Posterior vena cava (tissue), 2 donors: ENCODE measurements at places on chromosomes 2 and 18. TPM values are rescaled to one million over a fixed set of nuclear protein-coding genes. Genes with fewer than 3 reads are reported as not detected.
A peak's percentile ranks its signal among the peaks of the same experiment; 100 is the strongest.

KCTD1 gene
- 9.2 TPM for total RNA-seq

TMEM247 gene
- not detected for total RNA-seq

IL1B gene
- total RNA-seq, result 1.0 TPM

PJVK gene
- 2.7 TPM for total RNA-seq

DDX1 gene
- 81.3 TPM for total RNA-seq

ADGRF3 gene
- not detected for total RNA-seq

EN1 gene
- total RNA-seq, result 4.0 TPM

DOCK10 gene
- total RNA-seq, result 18.9 TPM

FKBP7 gene
- 30.4 TPM for total RNA-seq

- DNase-seq, result no peak
Measured at GRCh38 chr2:105840933-105841332, 96.2 kb downstream of the NCK2 start.

DNA sequence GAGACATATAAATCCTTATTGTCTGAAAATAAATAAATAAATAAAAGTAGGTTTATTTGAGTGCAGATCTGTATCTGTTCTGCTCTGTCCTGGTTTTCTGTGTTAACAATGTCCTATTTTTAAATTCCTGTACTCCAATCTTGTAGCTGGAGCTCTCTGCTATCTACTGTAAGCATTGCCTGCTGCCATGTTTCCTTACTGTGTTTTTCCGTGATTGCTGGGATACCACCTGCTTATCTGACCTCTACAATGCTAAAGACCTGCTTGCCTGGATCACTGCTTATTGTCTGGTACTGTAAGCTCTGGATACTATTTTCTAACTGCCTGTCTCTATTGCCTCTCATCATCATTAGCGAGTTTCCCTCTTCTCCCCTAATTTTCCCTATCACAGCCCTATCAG, 11.6 kb downstream of the PTPN4 start:
- no peak for DNase-seq

DNA sequence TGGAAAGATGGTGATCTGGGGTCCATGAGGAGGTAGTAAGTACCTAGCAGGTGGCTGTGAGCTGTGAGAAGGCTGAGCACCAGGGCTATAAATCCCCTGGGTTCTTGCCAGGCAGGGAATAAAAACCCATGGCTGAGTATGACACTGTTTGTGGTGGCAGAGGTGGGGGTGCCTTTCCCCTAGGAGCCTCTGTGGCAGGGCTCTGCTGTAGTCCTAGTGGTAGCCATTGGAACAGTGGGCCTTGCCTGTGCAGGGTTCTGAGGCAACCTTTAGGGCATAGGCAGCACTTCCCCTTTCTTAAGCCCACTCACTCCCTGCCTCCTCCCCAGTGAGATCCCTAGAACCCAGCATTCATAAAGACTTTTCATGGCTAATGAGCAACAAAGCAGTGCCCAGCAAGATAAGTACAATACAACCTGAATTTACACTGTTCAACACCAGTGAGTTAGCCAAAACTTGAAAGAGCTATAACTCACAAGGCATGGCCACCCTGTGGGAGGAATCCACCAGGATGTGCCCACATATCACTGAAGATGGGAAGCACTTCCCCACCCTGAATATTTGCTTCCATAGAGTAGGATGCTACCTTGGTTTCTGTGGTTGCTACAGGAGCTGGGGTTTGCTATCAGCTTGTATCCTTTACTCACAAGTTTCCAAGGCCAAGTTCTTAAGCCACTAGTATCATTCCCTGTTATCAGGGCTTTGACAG, 100.9 kb upstream of the NEUROD1 start:
- no peak for DNase-seq

DNA sequence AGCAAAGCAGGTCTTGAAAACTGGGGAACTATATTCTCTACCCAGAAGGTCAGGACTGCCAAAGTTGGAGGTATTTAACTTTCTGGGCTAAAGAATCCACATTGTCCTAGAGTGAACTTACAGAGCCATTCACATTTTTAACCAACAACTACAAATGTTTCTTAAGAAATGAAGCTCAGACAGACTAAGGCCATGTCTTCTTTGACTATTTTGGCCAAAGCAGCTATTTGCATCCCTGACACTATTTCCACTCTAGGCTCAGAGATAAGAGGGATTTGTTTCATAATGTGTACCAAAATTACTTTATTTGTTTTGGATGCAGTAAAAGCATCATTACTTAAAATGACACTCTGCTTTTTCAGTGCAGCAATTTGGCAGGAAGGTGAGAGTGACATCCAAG, 18.1 kb downstream of the PID1 start:
- DNase-seq, result no peak

DNA sequence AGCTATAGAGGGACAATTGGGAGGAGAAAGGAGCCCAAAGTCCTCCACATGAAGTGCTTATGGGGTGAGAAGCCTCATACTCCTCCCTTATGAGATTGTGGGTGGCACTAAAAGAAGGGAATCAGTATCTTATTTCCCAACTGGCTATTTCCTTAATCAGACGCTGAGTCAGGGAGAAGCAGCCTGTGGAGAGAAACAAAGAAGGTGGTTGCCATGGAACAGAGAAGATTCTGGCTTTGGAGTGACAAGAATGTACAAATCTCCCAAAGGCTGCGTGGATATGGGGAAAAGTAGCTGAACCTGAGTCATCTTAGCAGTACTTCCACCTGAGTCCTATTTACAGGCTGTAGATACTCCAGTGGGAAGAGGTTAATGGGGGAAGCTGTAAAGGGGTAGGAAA, 115.8 kb upstream of the CWC22 start:
- DNase-seq, result no peak

DNA sequence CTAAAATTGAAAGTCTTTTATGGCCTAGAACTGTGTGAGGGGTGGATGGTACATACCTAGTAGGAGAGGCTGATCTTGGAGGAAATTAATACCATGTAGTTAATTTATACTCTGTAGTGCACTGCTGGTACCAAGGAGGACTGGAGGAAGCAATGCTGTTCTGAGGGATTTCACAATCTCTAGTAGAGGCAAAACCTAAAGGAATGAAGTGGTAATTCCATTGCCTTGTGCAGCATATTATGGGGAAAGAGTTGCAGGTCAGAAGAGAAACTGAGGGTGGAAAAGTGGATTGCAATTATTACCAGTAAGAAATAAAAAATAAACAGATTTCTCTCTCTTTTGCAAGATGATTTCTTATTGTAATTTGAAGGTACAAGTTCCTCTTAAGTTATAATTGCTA, 2.2 kb downstream of the ABI2 start:
- no peak for DNase-seq

- peak; percentile 69 for DNase-seq
Measured at GRCh38 chr2:11597538-11598225, 63.8 kb downstream of the GREB1 start.

DNA sequence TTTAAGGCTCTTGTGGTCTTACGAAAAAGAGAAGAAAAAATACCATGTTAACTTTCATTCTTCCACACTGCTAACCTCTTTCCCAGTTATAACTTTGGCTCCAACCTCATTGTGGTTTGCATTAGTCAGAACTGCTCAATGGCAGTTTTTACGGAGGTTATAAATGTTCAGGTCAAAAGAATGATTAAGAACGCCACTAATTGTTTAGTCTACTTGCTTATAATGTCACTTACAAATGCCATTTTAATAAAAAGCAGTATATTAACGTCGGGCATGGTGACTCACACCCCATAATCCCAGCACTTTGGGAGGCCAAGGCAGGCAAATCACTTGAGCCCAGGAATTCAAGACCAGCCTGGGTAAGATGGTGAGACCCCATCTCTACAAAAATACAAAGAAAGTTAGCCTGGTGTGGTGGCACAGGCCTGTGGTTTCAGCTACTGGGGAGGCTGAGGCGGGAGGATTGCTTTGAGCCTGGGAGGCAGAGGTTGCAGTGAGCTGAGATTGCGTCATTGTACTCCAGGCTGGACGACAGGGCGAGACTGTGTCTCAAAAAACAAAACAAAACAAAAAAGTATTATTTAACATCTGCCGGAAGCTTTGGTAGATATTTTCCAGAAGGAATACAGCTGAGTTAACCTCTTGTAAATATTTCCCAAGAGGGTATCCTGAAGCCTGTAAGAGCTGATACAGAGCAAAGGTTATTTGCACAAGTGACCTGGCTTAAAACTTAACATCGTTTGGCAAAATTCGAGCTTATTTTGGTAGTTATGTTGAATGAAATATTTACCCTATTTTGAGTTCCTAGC, 5.1 kb downstream of the AGPS start:
- DNase-seq, result no peak

DNA sequence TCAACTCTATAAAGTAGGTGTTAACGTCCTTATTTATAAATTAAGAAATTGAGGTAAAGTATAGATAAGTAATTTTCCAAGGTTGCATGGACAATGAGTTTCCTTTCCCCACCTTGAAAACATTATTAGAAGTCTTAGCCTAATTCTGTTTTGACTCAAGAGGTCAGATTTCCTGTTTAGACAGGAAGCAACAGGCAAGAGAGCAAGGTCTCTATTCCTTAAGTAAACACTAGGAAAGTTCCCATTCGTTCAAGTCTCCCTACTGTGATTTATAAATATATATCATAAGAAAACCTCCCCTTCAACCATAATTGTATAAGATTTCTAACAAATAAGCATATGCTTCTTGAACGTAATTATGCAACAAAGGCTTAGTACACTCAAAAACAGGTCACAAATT, 40.3 kb downstream of the CLASP1 start:
- DNase-seq, result no peak

- no peak for DNase-seq
Measured at GRCh38 chr18:10284540-10285282, 169.7 kb upstream of the APCDD1 start.
